ENCODE measurements at places on chromosomes 5 and 9.

GRCh38 chr9:132901858-132902831 lies 23.4 kb downstream of the SPACA9 start:
- DNase-seq: peak; percentile 94

DNA sequence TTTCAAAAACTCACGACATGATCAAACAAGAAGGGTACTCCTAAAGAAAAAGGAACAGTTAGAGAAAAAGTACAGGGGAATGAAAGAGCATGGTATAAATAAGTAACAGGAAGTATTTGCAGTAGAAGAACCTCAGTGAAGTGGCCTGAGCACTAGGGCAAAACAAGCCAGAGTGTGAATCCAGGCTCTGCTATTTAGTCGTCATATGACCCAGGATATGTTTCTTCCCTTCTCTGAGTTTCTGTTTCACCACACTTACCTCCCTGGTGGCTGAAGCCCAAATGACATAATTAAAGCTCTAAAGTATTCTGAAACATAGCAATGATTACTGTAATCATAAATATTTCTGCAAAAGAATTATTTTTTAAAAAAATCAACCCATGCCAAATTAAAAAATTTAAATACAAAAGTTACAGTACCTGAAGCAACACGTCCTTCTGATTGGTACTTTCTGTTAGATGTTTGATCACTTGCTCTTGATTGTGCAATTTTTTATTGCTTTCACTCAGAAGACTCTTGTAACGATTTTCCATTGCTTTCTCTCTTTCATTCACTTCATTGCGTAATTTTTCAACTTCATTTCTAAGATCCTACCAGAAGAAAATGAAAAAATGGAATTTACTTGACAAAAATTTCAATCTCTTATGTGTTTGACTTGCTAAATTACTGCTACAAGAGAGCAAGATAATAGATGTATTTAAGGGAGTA lies 88.9 kb downstream of the CDK5RAP2 start:
- DNase-seq: peak; percentile 21

- no peak for DNase-seq
Observed at GRCh38 chr5:137672001-137672400, 63.9 kb downstream of the KLHL3 start.

DNA sequence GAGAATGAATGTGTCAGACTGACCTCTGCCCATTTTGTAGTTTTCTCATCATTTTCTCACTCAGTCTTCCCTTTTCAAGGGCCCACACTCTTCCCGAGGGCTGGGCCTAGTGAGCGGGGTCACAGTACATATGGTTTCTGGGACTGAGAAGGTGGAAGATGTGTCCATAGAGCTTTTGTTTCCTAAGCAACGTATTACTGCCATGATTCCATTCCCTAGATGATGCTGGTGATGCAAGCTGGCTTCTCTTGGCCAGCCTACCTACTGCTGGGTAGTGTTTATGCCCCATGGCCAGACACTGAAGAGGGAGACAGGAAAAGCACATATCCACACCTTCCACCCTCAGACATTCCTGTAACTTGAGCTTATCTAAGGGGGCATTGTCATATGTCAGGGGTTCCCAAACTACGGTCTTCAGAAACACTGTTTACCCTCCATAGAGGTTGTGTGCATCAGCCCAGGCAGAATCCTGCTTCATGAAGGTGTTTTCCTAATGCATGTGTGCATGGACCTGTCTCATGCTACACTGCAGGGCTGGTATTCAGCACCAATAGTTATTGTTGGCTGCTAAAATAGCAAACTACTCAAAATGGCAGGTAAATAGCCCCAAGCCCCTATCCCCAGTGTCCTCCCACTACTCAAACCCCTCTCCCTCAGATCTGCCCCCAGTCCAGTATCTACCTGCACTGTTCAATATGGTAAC lies 9.5 kb downstream of the IRF1 start:
- DNase-seq: no peak

DNA sequence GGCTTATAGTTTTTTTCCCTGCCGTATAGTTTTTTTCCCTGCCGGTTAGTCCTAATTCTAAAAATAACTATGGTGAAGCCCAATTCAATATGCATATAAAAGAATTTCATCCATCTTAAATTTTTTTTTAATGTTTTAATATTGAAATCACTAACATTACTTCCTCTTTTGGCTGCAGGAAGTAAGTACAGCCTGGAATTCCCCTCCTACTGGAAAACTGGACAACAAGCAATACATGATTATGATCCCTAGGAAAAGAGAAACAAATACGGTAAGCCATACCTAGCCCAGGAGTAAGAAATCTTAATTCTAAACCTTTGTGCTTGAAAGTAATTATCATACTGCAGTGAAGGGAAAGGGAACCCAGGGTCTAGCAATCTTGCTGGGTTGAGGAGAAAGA lies 119.0 kb downstream of the NR3C1 start:
- no peak for DNase-seq

DNA sequence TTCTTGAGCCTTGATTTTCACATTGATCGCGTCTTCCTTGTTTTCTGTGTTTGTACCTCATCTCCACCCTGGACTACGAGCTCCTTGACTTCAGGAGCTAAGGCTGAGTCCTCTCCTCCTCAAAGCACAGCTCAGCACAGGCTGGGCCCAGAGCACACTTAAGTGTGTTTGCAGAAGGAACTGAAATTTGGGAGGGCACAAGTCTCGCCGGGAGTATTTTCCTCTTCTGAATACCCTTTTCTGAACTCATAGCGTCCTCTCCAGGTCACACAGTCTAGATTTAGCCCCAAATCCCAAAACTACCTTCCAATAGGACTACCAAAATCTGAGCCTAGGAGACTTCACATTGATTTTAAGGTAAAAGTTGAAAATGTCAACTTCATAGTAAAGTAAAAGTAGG lies 41.6 kb downstream of the TSTD2 start:
- no peak for DNase-seq

DNA sequence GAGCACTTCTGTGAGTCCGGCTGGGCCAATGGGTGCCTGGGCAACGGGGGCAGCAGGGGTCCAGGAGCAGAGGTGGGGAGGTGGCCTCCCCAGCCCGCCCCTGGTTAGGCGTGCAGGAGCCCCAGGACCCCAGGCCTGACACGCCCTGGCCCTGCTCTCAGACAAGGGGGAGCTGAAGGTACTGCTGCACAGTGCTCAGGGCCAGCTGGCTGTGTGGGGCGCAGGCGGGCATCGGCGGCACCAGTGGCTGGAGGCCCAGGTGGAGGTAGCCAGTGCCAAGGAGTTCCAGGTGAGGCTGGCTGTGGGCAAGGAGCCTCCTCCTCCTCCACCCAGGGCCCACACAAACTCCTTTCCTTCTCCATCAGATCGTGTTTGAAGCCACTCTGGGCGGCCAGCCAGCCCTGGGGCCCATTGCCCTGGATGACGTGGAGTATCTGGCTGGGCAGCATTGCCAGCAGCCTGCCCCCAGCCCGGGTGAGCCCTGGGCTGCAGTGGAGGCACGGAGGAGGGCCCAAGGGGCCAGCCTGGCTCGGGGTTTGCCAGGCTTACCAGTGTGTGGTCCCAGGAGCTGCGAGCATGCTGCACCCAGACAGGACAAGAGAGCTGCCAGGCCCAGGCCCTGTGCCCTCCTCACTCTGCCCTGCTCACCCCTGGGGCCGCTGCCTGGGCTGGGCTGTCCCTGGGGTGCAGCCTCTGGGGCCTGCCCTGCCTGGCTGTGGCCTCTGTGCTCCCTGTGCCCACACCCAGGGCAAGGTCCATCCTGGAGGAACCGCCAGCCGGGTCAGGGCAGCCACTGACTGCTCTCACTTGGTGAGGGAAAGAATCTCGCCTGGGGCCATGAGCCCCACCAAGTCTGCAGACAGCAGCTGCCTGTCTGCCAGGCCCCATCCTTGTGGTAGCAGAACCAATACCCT lies 7.0 kb downstream of the MAMDC4 start:
- DNase-seq: peak; percentile 60

- DNase-seq: no peak
Observed at GRCh38 chr5:133130387-133131118, 78.7 kb downstream of the HSPA4 start.

GRCh38 chr5:98905857-98906688 lies 22.7 kb downstream of the CHD1 start:
- DNase-seq: peak; percentile 26

GRCh38 chr5:141208478-141208877 lies at the start of gene PCDHB12:
Gene PCDHB12, plus strand, starts transcription at chr5:141208719. Its CDS starts 189 bp downstream, at chr5:141208908.
- no peak for DNase-seq

GRCh38 chr5:90866333-90866732 lies 307.7 kb downstream of the ADGRV1 start:
- peak; percentile 47 for DNase-seq

GRCh38 chr9:94250456-94250855 lies 8.6 kb upstream of the ZNF169 start:
- no peak for DNase-seq

GRCh38 chr9:31519011-31519410 lies 865.4 kb upstream of the ACO1 start:
- no peak for DNase-seq

Measured in AG08395 (cell line).